ENCODE measurements at places on chromosomes 3 and 15.

GRCh38 chr3:159922193-159922840, 66.3 kb upstream of the IL12A start:
- no peak for DNase-seq

DNA sequence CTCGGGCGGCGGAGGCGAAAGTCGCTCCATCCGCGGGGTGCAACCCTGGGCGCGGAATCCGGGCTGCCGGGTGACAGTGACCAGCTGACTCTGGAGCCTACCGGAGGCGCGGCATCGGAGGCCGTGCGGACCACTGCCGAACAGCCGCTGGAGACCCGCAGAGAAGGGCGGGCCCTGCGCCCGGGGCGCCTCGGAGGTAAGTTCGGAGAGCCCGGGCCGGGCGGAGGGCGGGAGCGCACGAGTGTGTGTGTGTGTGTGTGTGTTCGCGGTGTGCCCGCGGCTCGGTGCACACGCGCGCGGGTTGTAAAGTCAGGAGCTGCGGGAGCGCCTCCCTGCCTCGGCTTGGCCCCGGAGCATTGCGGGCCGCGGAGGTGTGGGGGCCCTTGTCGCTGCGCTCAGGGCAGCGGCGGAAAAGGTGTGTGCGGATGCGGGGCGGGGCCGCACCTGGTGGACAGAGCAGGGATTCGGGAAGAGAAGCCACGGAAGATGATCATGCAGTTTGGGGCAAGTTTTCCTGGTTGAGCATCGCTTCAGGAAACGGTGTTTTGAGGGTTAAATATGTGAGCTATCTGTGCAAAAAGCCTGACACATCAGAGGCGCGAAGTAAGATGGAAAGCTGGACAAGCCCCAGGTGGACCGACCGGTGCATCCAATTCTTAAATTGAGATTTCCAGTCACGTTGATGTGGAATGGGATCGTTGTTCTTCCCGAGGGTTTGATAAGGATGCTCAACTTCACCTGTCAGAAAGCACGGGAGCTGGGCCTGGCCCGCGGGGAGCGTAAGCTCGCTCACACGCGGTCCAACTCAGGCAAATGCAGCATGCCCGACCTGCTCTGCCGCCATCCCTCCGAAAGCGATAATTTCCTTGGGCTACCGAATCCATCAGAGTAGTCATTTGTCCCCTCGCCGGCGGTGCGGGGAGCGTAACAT, 474 bp downstream of the MINAR1 start:
- no peak for DNase-seq

GRCh38 chr15:94877833-94878232, 646.5 kb downstream of the MCTP2 start:
- no peak for DNase-seq

DNA sequence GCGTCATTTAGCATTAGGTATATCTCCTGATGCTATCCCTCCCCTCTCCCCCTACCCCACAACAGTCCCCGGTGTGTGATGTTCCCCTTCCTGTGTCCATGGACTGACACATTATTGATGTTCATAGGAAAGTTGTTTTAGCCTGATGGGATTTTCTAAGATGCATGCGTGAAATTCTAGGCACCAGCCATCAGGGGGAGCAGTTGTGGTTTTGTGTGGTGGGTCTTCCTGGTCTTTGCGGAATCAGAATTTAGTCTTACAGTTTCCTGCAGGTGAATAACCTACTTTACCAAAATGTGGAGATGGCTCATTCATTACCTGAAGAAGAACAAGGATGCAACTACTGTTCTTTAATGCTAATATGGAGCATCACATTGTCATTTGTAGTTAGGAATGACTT, 455.0 kb upstream of the THBS1 start:
- DNase-seq, result peak; percentile 1

GRCh38 chr3:106176734-106177133, 307.9 kb upstream of the CBLB start:
- peak; percentile 17 for DNase-seq

GRCh38 chr3:117818592-117818991, 1109.0 kb downstream of the TUSC7 start:
- DNase-seq, result no peak

GRCh38 chr3:46670000-46670890, 23.2 kb downstream of the ALS2CL start:
- no peak for DNase-seq

GRCh38 chr3:125083776-125084175, 28.0 kb upstream of the HEG1 start:
- no peak for DNase-seq

- no peak for DNase-seq
These were observed 210.6 kb upstream of the ZPLD1 start for GRCh38 chr3:102224171-102224570.

DNA sequence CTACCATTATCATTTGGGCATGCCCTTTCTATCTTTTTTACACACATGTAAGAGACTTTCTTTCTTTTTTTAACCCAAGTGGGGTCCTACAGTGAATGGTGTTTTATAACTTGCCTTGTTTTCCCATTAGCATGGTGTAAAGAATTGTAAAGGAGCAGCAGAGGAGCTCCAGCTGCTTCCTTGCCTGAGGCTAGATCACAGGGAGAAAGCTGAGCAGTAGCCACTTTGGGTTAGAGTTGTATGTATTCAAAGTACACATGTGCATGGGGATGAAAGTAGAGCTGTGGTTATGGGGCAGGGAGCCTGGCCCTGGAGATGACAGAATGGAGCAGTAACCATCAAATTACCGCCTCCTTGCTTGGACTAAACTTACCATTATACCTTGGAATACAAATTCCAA, 231.1 kb upstream of the PDZRN3 start:
- DNase-seq, result no peak

GRCh38 chr15:82132096-82132495, 86.3 kb upstream of the MEX3B start:
- DNase-seq, result no peak

DNA sequence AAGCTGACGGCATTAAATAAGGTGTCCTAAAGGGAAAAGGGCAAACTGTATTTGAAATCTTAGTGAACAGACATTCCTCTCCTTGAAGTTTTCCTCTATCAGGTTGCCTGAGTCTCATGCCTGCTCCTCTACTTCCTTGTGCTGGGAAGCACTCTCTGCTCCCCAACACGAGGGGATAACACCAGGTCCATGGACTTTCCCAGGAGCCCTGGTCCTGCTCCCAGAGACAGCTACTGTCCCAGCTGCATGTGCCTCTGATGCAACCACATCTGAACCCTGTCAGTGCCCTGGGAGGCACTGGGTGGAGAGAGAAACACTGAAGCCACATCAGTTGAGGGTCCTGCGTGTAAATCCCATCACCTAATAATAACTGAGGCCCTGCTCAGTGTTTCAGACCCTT, 7.4 kb downstream of the TLR9 start:
- no peak for DNase-seq

GRCh38 chr15:52527911-52528563, 643 bp downstream of the MYO5A start:
- DNase-seq, result peak; percentile 25
